ENCODE measurements at places on chromosomes 3 and 15.

DNA sequence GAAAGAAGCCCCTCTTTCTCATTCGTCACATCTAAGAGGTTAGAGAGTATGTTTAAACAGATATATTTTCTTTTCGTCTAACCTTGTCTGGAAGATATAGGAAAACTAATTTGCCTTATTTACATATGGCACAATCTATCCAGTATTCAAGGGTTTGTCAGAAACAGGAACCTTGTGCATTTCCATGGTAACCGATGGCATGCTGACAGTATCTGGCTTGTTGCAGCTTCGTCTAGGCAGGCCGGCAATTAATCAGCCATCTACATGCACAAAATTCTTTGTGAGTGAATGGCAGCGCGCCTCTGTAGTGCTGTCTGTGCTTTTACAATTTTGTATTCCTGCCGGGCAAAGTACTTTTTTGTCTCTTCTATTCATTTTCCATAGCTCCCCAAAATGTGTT lies 294.0 kb upstream of the SOX2 start:
- peak; percentile 23 for DNase-seq

GRCh38 chr3:158519776-158520175 lies 51.2 kb upstream of the MLF1 start:
- no peak for DNase-seq

DNA sequence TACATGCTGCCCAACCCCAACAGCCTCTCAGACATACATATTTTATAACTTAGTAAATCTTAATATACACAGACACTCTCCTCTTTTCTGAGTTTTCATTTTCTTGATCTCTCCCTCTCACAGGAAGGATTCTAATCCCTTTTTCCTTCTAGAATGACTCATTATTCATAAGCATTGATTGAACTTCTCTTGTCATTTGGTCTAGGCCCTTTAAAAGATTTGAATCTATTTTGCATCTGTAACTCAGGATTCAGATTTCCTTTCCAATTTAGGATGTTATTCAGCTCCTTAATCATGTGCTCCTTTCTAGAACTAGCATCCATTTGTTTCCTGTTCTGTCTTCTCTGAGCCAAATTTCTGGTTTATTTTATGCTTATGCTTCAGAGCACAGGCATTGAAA lies 624.5 kb upstream of the SGO1 start:
- no peak for DNase-seq

GRCh38 chr15:29126821-29127461 lies 142.7 kb downstream of the NSMCE3 start:
- DNase-seq, result no peak

DNA sequence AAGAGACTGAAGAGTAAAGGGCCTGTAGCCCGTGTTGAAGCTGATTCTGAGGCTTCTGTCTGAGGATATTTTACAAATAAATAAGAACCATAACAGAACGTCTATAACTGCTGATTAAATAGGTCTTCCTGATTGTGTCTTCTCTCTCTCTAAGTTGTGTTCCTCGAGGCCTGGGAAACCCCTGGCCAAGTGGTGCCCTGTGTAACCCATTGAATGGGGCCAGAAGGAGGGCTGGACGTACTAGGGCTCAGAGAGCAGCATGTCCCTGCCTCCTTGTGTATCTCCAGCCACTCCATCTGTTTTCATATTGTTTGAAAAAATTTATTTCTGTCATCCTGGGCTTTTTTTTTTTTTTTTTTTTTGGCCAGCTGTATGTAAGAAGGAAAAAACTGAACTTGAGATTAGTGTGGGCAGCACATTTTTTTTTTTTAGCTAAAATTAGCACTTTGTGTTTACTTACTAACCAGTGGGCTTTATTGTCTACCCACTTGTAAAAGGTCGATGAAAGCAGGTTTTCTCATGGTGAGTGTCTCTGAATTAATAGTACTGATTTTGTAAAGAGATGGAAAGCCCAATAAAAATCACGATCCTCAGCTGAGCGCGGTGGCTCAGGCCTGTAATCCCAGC lies 10.7 kb downstream of the DHX30 start:
- DNase-seq, result no peak

GRCh38 chr3:45984331-45985312 lies 11.0 kb downstream of the FYCO1 start:
- DNase-seq, result peak; percentile 44

- no peak for DNase-seq
These were observed 65.0 kb upstream of the IQSEC1 start for GRCh38 chr3:13137941-13138832.

GRCh38 chr15:40064231-40064894 lies 25.4 kb upstream of the SRP14 start:
- peak; percentile 96 for DNase-seq

DNA sequence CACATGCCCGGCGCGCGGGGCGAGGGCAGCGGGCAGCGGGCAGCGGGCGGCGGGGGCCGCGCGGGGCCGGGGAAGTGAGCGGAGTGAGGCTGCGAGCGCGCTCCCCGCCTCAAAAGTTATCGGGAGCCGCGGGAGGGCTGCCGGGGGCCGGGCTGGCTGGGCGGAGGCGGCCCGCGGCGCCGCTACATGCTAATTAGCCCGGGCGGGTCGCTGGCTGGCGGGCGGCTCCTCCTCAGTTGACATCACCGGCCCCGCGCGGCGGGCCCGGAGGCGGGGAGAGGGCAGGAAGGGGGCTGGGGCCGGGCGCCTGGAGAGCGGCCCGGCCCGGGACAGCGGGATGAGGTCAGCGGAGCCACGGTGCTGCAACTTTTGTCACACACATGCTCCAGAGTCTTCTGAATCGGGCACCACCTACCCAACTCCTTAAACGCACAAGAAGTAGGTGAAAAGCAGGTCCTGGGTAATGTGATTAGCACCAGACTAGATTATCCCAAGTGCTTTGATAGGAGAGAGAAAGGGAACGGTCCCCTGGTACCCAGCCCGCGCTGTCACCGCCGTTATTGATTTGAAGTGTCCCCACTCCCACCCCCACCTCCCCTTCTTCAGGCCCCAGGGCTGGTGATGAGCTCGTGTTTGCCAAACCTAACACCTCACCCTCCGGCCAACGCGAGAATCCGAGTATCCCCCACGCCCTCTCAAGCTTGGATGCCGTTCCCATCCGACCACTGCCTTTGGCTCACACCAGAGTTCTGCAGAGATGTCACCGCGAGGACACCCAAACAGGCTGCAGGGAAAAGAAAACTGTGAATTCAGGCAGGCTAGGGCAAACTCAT lies at the start of gene HEG1:
Gene HEG1, minus strand, starts transcription at position 85 of the 833 bp plus-strand sequence. CDS start 107 bp downstream, outside the sequence.
- peak; percentile 90 for DNase-seq

GRCh38 chr3:43729707-43730414 lies 39.1 kb downstream of the ABHD5 start:
- no peak for DNase-seq

- no peak for DNase-seq
These were observed 10.2 kb downstream of the TADA3 start for GRCh38 chr3:9781978-9782603.

GRCh38 chr3:123700791-123701722 lies 116.2 kb upstream of the HACD2 start:
- DNase-seq, result no peak

DNA sequence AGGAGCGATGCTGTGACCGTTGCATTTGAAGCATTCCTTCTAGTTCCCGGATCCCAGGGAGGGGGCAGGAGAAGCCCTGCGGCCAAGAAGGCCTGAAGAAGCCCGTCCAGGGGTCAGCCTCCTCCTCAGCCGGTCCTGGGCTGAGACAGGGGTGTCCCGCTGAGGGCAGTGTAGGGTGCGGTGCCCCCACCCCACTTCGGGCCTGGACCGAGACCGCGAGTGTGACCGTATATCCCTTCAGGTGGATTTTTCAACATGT lies 2.8 kb downstream of the OCA2 start:
- DNase-seq, result no peak

- DNase-seq, result peak; percentile 86
These were observed 477.8 kb downstream of the RBMS3 start for GRCh38 chr3:29758434-29759322.

- DNase-seq, result no peak
These were observed 12.5 kb upstream of the CADM2 start for GRCh38 chr3:84946240-84946639.

- DNase-seq, result no peak
These were observed 11.1 kb downstream of the ALPK3 start for GRCh38 chr15:84828086-84828908.
